T follicular helper cell (primary cell): ENCODE measurements at places on chromosomes 6 and 20.

GRCh38 chr20:16417001-16417400 lies 156.2 kb downstream of the KIF16B start:
- no peak for DNase-seq

- no peak for DNase-seq
Measured at GRCh38 chr6:167245591-167245990, 45.5 kb upstream of the UNC93A start.

DNA sequence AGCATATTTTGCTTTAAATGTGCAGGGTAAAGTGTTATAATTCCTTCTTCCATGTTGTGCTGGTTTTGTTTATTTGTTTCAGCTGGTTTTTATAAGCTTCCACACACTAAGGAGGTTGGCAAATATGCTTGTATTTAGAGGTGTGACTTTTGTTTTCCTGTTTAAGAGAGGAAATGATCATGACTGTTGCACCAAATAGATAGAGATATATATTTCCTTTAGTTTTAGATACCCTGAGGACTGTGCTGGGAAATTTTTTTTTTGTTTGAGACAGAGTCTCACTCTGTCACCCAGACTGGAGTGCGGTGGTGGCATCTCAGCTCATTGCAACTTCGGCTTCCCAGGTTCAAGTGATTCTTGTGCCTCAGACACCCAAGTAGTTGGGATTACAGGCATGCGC lies 5.8 kb downstream of the TBPL1 start:
- no peak for DNase-seq

DNA sequence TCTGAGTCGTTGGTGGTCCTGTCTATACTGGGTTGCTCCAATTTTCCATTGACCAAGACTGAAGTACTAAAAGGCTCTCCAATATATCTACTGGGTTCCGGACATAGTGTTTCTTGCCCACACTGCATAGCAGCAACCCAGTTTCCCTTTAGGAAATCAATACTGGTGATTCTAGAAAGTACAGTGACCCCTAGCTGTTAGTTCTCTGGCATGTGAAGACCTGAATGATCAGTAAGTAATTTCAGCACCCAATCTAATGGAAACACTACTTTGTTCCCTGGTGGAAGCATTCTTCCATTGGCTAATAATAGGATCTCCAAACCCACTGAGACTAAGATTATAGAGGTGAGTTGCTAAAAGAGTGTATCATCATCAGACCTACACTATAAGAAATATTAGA lies 40.8 kb upstream of the STMND1 start:
- no peak for DNase-seq

GRCh38 chr6:129140526-129140925 lies 257.6 kb downstream of the LAMA2 start:
- DNase-seq, result no peak

DNA sequence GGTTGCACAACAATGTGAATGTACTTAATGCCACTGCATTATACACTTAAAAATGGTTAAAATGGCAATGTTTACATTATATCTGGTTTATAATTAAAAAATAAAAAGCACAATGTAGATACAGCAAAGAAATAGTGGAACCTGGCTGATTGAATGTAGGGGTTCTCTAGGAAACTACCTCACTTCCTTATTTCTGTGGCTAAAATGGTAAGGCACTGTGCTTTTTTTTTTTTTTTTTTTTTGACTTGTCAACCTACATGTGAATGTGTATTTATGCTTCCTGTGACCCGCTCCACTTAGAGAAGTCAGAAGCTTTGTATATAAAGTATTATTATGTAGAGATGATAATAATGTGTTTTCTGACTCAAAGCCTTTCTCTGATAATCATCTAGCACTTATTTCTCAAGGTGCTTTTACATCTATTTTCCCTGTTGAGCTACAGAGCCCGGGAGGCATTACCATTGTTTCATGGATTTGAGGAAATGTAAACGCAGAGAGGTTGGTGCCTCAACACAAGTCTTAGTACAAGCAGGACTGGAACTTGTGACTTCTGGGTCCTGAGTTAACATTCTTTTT lies 55.0 kb downstream of the SOX4 start:
- no peak for DNase-seq
